ENCODE measurements at places on chromosomes 12 and 14.

DNA sequence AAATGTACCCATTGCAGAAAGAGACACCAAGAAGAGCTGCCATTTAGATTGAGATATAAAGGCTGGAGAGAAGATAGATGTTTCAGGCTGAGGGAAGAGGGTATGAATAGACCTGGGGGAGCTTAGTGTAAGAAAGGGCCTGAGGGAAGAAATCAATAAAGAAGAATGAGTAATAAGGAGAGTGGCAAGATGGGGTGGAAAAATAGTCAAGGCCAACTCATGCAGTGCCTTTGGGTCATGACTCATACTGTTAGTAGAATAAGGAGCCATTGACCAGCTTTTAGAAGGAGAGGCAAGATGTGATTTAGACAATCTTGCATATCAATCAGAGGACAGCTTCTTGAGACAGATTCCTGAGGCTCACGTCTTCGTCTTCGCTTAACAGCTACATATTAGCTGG, 287.5 kb downstream of the DUSP6 start:
- peak; percentile 72 for DNase-seq

GRCh38 chr12:119601877-119602733, 8.5 kb downstream of the TMEM233 start:
- no peak for DNase-seq

DNA sequence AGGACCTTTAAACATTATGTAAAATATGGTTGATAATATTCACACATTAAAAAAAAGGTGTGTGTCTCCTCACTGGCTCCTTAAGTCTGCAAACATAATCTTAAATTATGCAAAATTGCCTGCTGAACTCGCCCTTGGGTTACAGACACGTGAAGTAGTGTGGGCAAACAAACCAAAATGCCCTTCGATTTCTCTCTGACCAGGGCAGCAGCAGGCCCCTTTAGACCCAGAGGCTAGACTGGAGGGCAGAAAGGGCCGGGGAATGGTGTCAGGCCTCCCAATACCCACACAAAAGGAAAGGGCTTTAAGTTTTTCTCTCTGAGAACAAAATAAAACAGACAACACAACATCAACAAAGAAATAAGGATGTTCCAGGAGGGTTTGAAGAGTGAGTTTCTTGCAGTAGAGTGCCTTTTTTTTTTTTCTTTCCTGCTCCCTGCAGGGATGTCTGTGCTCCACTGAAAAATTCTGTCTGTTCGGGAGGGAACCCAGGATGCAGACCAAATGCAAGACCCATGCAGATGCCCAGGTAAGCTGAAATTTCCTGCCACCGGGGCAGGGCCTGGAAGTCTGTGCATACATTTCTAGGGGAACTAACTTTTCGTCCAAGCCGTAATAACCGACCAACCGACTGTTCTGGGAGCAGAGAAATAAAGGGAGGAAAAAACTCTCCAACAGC, 1.7 kb downstream of the TBX3 start:
- no peak for DNase-seq

- DNase-seq, result no peak
Measured at GRCh38 chr14:51512316-51512715, 139.4 kb upstream of the FRMD6 start.

- no peak for DNase-seq
Measured at GRCh38 chr14:60107477-60107876, 15.8 kb downstream of the PCNX4 start.

DNA sequence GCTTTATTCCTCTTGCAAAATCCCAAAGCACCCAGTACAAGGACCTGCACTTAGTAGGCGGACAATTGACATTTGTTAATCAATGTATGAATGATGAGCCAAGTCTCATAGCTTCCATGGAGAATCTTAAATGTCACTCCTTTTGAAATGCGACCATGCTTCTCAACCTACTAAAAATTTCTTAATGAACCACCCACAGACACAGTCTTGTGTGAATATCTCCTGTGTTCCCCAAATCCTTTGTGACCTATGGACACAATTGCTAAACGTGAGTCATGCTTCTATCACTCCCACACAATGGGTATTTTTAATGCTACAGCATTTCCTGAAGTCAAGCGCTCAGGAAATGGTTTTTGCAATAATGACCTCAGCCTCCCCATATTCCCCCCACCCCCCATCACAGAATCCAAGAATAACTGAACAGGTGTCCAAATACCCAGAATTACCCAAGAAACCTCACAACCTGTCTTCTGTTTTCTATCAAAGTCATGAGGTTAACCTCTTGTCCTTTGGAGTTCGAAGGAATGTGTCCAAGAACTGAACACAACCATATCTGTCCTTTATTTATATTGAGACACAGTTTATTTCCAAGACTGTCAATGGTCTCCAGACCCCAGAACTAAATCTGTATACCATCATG, 163.6 kb upstream of the PLEKHG7 start:
- peak; percentile 64 for DNase-seq

DNA sequence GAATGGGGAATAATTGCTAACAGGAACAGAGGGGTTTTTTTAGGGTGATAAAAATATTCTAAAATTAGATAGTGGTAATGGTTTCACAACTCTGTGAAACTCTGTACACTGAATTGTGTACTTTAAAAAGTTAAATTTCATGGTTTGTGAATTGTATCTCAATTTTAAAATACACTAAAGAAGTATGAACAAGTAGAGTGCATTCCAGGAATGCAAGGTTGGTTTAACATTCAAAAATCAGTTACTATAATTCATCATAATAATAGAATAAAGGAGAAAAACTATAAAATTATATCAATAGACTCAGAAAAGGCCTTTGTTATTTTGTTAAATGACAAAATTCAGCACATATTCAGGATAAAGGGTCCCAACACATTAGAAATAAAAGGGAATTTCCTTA, 11.1 kb upstream of the BATF start:
- DNase-seq, result no peak

DNA sequence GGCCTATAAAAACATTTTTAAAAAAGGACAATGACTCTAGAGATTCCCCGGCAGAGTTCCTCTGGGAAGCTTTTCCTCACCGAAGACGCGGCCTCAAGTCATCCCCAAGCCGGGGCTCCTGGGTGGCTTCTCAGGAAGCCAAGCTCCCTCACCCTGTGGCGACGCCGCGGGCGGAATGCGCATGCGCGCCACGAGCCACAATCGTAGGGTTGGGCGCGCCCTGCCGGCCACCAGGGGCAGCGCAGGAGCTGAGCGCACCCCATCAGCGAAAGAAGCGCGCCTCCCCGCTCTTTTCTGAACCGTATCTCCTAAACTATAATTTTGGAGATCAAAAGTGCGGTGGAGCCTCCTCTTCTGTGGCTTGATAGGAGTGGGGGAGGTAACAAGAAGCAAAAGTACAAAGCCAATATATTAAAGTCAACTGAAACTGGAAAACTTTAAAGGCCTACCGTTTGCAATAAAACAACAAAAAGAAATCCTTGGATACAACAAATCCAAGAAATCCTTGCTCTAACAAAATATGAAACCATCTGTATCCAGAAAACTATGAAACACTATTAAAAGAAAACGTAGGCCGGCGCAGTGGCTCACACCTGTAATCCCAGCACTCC, 17.4 kb upstream of the CHFR start:
- peak; percentile 86 for DNase-seq

GRCh38 chr14:89775946-89776345, 178.6 kb downstream of the EFCAB11 start:
- DNase-seq, result no peak

GRCh38 chr14:71966528-71966927, 34.3 kb downstream of the RGS6 start:
- DNase-seq, result no peak

GRCh38 chr14:106286697-106287290, 760.4 kb downstream of the TMEM121 start:
- no peak for DNase-seq

DNA sequence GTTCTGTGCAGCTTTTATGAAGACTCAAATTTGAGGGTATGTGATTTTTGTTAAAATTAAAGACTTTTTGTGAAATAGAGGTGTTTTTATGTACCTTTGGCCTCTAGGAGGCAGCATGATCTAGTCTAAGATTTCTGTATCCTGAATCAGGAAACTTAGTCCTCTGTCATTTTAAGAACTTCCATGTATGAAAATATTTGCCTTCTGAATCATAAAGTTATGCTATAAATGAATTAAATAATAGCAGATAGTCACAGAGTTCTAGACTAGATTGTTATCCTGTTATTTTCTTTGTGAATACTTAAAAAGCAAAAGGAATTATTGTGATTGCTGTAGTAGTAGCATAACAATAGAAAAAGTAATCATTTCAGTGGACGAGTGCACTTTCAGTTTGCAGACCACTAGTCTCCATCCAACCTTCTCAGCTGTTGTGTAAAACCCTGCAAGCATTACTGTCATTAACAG, 56.3 kb downstream of the FGD4 start:
- DNase-seq, result peak; percentile 50

DNA sequence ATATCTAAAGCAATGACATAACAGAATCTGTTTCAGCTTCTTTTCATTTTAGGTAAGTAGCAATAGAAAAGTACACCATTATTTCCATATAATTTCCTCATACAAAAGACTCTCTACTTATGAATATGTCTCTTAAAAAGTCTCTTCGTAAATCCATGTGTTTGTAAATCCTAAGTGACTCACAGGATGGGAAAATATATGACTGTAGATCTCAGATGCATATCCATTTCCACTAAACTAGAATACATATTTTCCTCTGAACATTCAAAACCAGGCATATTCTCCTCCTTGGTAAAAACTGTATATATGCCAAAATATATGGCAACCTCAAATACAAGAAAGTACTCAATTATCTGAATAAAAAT, 93.6 kb downstream of the TXNDC16 start:
- no peak for DNase-seq

DNA sequence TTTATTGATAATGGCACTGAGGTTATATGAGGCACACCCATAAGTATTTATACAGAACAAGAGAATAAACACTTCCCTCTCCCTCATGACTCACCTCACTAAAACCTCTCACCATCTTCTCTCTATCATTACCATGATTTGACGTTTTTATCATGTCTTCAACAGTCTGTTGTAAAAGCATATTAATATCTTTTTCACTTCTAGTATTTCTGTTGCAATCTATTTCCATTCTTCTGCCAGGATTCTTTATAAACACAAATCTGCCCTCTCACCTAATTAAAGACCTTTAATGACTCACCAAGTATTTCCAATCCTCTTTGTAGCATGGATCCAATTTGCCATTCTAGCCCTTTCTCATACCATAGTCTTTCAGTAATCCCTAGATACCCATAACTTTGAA, 527.7 kb downstream of the SLC16A7 start:
- DNase-seq, result no peak

GRCh38 chr14:90692826-90693225, 123.4 kb downstream of the TTC7B start:
- no peak for DNase-seq

DNA sequence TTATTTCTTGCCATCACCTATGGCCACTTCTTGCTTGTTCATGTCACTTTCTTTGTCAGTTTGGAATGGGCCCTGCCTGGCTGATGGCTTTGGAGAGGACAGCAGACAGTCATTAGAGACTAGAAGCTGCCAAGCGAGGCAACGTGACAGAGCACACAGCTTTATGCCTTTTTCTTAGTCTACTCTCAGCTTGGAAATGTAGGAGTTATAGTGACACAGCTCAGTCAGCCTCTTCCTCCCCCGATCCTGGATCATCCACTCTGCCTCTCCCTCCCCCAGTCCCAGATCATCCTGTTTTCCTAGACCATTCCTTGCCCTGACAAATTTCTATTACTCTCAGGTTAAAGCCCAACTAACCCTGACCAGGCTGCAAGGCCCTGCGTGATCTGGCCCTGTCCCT, 26.6 kb downstream of the ETV6 start:
- no peak for DNase-seq

DNA sequence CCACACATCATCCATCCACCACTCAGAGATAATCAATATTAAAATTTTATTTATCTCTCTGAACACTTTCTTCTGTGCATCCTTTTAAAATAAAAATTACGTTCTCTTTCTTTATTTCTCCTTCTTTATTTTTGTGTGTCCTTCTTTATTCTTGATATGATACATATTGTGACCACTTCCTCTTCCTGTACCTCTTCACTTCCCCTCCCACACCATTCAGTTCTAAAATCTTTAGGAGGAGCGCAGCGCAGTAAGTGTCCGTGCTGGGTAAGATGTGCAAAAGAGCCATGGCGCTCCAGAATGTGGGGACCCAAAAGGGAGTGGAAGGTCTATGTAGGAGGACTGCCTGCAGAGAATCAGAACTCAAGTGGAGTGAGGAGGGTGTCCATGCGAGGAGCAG, 256.7 kb downstream of the ITPR2 start:
- peak; percentile 14 for DNase-seq

DNA sequence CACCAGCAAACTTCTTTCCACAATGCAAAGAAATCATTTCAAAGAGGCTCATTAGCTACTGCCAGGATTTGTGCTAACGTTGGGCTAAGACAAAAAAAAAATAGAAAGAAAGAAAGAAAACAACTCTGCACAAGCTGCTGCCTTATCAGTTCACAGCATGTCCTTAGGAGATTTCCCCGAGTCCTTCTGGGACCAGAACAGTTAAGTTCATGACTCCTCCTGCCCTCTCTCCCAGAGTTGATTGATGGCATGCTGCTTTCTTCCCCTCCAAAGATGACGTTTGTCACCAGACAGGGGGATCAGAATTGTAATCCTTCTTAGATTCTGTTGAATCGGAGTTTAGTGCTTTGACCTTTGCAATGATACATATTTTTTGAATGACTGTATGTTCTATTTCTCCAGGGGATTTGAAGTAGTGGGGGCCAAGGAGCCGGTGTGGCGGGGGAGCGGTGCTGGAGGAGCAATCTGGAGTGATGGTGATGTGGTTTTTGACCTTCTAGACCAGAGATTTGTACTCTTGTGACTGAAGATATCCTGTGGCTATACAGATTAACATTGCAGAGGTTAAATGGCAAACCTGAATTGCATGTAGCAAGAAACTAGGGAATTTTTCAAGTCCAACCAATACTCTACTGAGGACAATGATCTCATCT, 409.2 kb upstream of the TMPO start:
- DNase-seq, result no peak

DNA sequence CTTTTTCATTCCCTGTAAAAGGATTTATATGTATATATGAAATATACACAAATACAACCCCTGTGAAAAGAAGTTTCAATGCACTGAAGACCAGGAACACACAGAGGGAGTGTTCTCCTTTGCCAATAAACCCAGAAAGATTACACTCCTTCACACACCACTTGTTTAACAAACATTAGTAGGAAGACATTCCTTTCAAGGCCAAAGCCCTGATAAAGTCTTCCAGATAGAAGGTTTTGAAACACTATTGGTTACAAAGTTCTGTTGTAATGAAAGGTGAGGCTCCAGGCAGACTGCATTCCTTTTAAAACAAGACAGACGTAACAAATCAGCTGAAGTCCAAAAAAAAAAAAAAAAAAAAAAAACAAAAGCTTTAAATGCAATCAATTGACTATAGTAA, 81.0 kb downstream of the PTPN21 start:
- DNase-seq, result no peak

GRCh38 chr12:25332143-25332542, 81.4 kb upstream of the KRAS start:
- DNase-seq, result peak; percentile 54

DNA sequence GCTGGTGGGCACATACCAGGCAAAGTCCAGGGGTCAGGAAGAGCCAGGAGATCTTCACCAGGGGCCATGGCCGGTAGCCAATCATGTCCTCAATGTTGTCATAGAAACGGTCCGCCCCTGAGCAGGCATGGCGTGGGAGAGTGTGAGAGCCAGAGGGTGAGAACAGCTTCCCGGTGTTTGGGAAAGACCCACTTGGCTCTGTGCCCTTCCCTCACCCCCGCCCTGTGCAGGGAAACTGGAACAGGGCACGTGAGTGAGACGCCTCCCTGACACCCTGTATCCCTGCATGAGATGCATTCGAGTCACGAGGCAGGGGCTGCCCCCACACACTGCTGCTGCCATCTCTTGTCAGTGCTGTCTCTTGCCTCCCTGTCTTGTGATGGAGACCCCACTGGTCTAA, 20.7 kb downstream of the SLC6A12 start:
- no peak for DNase-seq
